ENCODE measurements at places on chromosomes 11 and 22.

GRCh38 chr11:73243093-73243485 lies 25.0 kb downstream of the P2RY2 start:
- DNase-seq = no peak
- peaks cover 5% of the 10 kb centered on the region for H3K4me1 ChIP-seq
- no peaks in the 10 kb centered on the region for H3K27me3 ChIP-seq
- H3K36me3 ChIP-seq = no peaks in the 10 kb centered on the region

- no peaks in the 10 kb centered on the region for H3K4me1 ChIP-seq
- no peak for DNase-seq
- H3K27me3 ChIP-seq = no peaks in the 10 kb centered on the region
- no peak overlapping the region for H3K4me3 ChIP-seq
- no peak overlapping the region for H3K27ac ChIP-seq
- no peaks in the 10 kb centered on the region for H3K36me3 ChIP-seq
These were observed 4.5 kb upstream of the CYB5R2 start for GRCh38 chr11:7677796-7678201.

DNA sequence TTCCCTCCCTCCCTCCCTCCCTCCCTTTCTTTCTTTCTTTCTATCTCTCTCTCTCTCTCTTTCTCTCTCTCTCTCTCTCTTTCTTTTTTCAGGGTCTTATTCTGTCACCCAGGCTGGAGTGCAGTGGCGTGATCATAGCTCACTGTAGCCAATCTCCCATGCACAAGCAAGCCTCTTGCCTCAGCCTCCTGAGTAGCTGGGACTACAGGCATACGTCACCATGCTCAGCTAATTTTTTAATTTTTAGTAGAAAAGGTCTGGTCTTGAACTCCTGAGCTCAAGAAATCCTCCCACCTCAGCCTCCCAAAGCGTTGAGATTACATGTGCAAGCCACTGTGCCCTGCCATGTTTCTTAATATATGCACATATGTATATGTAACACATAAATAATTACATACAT lies 19.0 kb downstream of the TSKU start:
- H3K36me3 ChIP-seq = peaks cover 6% of the 10 kb centered on the region
- H3K4me3 ChIP-seq = no peak overlapping the region
- H3K27ac ChIP-seq = no peak overlapping the region
- H3K4me1 ChIP-seq = no peaks in the 10 kb centered on the region
- H3K27me3 ChIP-seq = no peaks in the 10 kb centered on the region
- DNase-seq = no peak

- no peak for DNase-seq
- H3K36me3 ChIP-seq = no peaks in the 10 kb centered on the region
- H3K4me3 ChIP-seq = no peak overlapping the region
- H3K27me3 ChIP-seq = no peaks in the 10 kb centered on the region
These were observed 13.2 kb downstream of the KCNJ4 start for GRCh38 chr22:38441620-38442287.

DNA sequence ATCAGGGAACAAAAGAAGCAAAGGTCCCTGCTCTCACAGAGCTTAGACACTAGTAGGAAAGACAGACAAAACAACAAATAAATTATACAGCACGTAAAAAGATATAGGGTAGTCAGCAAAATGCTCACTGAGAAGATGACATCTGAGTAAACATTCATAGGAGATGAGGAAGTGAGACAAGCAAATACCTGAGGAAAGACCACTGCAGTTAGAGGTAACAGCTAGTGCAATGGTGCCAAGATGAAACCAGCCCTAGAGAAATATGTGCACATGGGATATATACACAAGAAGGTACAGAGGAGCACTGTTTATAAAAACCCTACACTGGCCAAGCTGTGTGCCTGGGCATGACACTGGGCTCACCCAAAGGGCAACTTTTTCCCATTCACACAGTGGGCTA lies 9.8 kb downstream of the CYP2R1 start:
- no peak overlapping the region for H3K27ac ChIP-seq
- DNase-seq = no peak
- peaks cover 4% of the 10 kb centered on the region for H3K36me3 ChIP-seq
- no peaks in the 10 kb centered on the region for H3K27me3 ChIP-seq
- H3K4me1 ChIP-seq = no peaks in the 10 kb centered on the region
- no peak overlapping the region for H3K4me3 ChIP-seq

DNA sequence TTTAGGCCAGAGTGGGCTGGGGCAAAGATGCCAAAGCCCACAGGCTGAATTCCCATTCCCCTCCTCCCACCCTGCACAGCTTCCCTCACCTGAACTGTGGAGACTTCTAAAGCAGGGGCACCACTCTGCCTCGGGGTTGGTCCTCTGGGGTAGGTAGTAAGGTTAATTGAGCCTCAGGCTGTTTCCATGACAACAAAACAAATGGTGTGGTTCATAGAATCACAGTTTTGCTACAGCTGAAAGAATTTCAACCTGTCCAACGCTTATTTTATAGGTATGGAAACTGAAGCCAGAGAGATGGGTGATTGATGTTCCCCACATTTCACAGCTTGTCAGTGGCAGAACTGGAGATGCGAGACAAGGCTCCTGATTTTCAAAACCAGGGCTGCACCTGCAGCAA lies 109.5 kb downstream of the SNX19 start:
- H3K4me3 ChIP-seq = no peak overlapping the region
- H3K36me3 ChIP-seq = no peaks in the 10 kb centered on the region
- no peaks in the 10 kb centered on the region for H3K4me1 ChIP-seq
- DNase-seq = no peak

DNA sequence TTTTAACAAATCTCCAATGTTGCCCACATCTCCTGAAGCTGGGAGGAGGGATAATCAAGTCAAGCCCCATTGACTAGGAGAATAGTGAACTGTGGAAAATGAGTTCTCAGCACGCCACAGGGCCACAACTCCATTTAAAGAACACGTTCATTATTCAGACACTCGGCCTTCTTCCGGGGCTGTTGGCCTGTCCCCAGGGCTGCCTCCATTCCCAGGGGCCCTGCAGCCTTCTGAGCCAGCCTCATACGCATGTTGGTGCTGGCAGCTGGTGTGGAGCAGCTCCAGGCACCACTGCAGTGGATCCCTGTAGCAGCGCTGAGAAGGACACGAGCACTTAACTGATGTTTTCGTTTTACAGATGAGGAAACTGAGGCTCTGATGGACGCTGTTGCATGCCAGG lies 87.5 kb upstream of the RCN1 start:
- no peaks in the 10 kb centered on the region for H3K27me3 ChIP-seq
- no peak for DNase-seq
- no peaks in the 10 kb centered on the region for H3K36me3 ChIP-seq
- H3K27ac ChIP-seq = no peak overlapping the region

DNA sequence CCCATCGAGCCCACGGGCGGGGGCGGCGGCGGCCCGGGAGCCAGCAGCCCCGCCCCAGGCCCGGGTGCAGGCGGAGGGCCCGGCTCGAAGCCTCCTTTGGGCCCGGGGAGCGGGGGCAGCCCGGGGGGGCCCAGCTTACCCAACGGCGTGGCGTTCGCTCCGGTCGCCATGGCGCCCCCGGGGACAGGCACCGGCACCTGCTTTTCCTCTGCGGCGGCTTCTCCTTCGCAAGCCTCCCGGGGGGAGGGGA lies 194 bp downstream of the SF1 start:
- no peaks in the 10 kb centered on the region for H3K27me3 ChIP-seq
- peaks cover 17% of the 10 kb centered on the region for H3K4me1 ChIP-seq
- H3K27ac ChIP-seq = peak overlapping the region; percentile 100
- peak overlapping the region; percentile 95 for H3K4me3 ChIP-seq
- no peak for DNase-seq
- H3K36me3 ChIP-seq = peaks cover 35% of the 10 kb centered on the region

GRCh38 chr11:5154657-5155056 lies at the start of gene OR52A1:
Gene OR52A1 (minus strand): TSS chr11:5154757. CDS start chr11:5152369, 2,388 bp downstream.
- no peaks in the 10 kb centered on the region for H3K36me3 ChIP-seq
- DNase-seq = no peak
- H3K4me1 ChIP-seq = no peaks in the 10 kb centered on the region
- H3K27ac ChIP-seq = no peak within 1 kb of the TSS

- H3K4me1 ChIP-seq = peaks cover 89% of the 10 kb centered on the region
- H3K4me3 ChIP-seq = no peak overlapping the region
- H3K27ac ChIP-seq = peak overlapping the region; percentile 98
- no peak for DNase-seq
- H3K36me3 ChIP-seq = peaks cover 80% of the 10 kb centered on the region
These were observed 44.1 kb downstream of the MYH9 start for GRCh38 chr22:36343720-36344105.

GRCh38 chr11:47189100-47189834 lies 3.0 kb upstream of the PACSIN3 start:
- no peak overlapping the region for H3K4me3 ChIP-seq
- peaks cover 4% of the 10 kb centered on the region for H3K4me1 ChIP-seq
- H3K36me3 ChIP-seq = no peaks in the 10 kb centered on the region
- peak overlapping the region; percentile 43 for H3K27ac ChIP-seq

GRCh38 chr22:17788528-17789378 lies 14.5 kb upstream of the BID start:
- H3K27me3 ChIP-seq = no peaks in the 10 kb centered on the region
- no peak overlapping the region for H3K27ac ChIP-seq
- H3K4me3 ChIP-seq = no peak overlapping the region
- no peak for DNase-seq

DNA sequence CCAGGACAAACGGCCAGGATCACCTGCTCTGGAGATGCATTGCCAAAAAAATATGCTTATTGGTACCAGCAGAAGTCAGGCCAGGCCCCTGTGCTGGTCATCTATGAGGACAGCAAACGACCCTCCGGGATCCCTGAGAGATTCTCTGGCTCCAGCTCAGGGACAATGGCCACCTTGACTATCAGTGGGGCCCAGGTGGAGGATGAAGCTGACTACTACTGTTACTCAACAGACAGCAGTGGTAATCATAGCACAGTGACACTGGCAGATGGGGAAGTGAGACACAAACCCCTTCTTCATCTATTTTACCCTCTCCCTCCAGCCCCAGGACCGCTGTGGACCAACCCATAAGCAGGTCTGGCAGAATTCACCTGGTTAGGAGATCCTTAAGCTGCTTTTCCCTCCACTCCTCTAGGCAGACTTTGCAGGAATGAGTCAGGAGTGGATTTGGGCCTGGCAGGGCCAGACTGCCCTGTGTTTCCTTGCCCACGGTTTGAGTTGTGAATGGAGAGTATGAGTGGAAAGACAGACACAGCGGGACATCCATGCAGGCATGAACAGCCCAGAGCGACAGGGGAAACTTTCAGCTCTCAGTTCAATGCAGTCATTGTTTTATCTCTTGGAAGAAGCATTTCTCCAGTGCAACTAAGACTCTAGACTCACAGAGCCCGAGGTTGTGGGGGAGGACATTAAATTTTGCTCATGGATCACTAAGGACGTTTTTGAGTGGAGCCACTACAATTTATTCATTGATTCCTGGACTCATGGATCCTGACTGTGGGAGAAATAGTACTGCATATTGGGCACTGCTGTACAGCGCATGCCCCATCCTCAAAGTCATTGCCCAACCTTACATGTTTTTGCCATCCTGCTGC lies 75.3 kb upstream of the IGLL5 start:
- no peaks in the 10 kb centered on the region for H3K36me3 ChIP-seq
- no peaks in the 10 kb centered on the region for H3K27me3 ChIP-seq
- H3K4me3 ChIP-seq = no peak overlapping the region

DNA sequence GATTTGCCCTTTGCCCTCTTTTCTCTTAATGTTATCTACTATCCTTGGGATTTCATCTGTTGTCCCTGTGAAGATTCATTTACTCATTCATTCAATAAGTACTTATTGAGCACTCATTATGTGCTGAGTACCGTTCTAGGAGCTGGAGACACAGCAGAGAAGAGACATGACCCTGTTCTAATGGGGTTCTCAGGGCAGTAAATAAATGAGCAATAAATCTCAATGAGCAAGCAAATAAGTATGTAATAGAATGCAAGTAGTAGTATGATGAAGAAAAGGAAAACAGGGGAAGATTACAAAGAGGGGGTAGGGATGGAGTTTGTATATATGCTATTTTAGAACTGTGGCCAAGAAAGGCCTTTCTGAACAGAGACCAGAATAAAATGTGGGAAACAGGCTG lies 34.2 kb upstream of the NRIP3 start:
- no peaks in the 10 kb centered on the region for H3K27me3 ChIP-seq
- no peak overlapping the region for H3K4me3 ChIP-seq
- H3K36me3 ChIP-seq = no peaks in the 10 kb centered on the region
- no peak overlapping the region for H3K27ac ChIP-seq

DNA sequence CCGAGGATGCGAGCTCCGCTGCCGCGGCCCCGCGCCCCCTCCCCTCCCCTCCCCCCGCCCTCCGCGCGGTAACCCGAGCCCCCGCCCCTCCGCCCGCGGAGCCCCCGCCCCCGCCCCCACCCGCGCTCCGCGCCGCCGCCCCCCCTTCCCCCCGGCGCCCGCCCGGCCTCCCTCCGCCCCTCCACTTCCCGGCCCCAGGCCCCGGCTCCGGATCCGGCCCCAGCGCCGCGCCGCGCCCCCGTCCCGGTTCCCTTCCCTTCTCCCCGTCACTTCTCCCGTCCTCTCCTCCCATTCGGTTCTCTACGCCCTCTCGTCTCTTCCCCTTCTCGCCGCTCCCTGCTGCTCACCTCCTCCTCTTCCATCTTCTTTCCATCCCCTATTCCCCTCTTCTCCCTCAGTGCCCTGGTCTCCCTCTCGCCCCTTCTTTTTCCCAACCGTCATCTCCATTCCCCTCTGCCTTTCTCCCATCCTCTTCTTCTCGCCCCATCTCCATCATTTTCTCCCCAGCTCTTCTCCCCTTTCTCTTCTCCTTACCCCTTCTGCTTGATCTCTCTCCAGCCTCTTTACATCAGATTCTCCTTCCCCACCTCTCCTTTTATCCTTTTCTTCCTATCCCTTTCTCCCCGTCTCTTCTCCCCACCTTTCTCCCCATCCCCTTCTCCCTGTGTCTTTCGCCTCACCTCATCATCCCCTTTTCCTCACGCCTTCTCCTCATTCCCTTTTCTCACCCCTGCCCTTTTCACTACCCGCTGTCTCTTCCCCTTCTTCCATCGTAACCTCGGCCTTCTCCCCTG lies at the start of gene DCHS1:
Gene DCHS1, minus strand, starts transcription at position 20 of the 794 bp plus-strand sequence. CDS start 14,196 bp downstream, outside the sequence.
- H3K4me3 ChIP-seq = peak within 1 kb of the TSS; percentile 53
- no peaks in the 10 kb centered on the region for H3K27me3 ChIP-seq
- peak within 1 kb of the TSS; percentile 83 for H3K27ac ChIP-seq
- H3K36me3 ChIP-seq = no peaks in the 10 kb centered on the region

- peak; percentile 38 for DNase-seq
- H3K27ac ChIP-seq = no peak overlapping the region
- peaks cover 10% of the 10 kb centered on the region for H3K36me3 ChIP-seq
These were observed 55.1 kb upstream of the SPATA19 start for GRCh38 chr11:133900176-133901105.

DNA sequence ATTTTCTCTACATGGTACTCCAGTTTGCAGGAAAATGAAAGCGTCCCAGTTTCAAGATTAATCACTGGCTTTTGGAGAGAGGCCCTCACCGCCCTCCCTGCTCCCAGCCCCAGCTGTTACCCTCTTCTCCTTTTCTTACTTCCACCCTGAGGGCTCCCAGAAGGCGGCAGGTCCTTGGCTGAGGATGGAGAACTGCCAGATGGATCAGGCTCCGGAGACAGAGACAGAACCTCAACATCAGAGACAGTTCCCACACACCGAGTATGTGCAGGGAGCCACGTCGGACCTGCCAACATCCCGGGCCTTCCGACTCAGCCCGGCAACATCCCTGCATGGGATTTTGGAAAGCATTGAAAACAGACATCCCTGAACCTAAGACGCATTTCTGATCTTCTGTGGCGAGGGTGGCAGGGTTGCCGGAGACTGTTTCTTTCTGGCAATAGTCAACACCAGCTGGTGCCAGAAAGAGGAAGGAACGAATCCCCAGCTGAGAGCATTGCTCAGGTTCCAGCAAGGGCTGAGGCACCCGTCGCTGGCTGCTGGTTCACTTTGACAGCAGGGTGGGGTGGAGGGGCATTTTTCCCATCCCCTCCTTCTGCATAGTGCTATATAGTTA lies 467.1 kb downstream of the MIAT start:
- no peaks in the 10 kb centered on the region for H3K27me3 ChIP-seq
- H3K4me3 ChIP-seq = peak overlapping the region; percentile 44
- DNase-seq = peak; percentile 23
- H3K36me3 ChIP-seq = no peaks in the 10 kb centered on the region

- no peak overlapping the region for H3K4me3 ChIP-seq
- no peak for DNase-seq
- H3K27me3 ChIP-seq = no peaks in the 10 kb centered on the region
- no peak overlapping the region for H3K27ac ChIP-seq
- H3K36me3 ChIP-seq = peaks cover 32% of the 10 kb centered on the region
These were observed 9.6 kb upstream of the PDE2A start for GRCh38 chr11:72683782-72684200.

Measured in ascending aorta (tissue), 2 donors.